Calu3 (cell line): ENCODE measurements at places on chromosomes 16 and 17. TPM values are rescaled to one million over a fixed set of nuclear protein-coding genes. Genes with fewer than 3 reads are reported as not detected.

PRSS21 gene
- not detected in 2 replicates for total RNA-seq

KCNH4 gene
- total RNA-seq: not detected in 2 replicates

DNA sequence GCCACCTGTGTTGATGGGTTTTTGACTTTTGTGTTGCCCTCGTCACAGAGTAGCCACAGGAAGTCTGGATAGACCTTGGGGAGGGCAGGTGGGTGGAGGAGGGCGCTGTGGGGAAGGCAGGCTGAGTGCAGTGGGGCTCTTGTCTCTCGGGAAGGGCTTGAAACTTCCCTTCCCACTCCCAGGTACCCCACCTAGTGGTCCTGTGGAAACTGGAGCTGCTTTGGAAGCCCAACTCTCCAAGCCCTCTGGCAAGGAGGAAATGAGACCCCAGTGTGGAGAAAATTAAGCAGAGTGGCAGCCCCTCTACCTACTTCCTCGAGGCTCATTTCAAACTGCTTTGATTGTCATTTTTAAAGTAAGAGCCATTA is 9.2 kb downstream of the CA5A start:
- H3K27me3 ChIP-seq: peaks cover 37% of the 10 kb centered on the region
- H3K27ac ChIP-seq: no peak overlapping the region
- H3K4me1 ChIP-seq: no peaks in the 10 kb centered on the region

DHRS7C gene
- total RNA-seq: not detected in 2 replicates

CORO6 gene
- total RNA-seq: 0.47 and 0.49 TPM in 2 replicates

GRCh38 chr16:85821390-85822135 is 22.1 kb downstream of the COX4I1 start:
- no peaks in the 10 kb centered on the region for H3K4me1 ChIP-seq
- H3K27ac ChIP-seq: no peak overlapping the region
- peak; percentile 90 for DNase-seq
- H3K27me3 ChIP-seq: peaks cover 43% of the 10 kb centered on the region
- no peak overlapping the region for H3K4me3 ChIP-seq

DNA sequence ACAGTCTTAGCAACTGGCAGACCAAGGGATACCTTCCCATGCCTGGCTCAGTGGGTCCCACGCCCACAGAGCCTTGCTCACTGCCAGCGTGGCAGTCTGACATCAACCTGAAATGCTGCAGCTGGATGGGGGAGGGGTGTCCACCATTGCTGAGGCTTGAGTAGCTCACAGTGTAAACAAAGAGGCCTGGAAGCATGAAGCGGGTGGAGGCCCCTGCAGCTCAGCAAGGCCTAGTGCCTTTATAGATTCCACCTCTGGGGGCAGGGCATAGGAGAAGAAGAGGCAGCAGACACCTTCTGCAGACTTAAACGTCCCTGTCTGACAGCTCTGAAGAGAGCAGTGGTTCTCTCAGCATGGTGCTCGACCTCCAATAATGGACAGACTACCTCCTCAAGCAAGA is 263.2 kb downstream of the KIF2B start:
- no peak for DNase-seq
- no peaks in the 10 kb centered on the region for H3K27me3 ChIP-seq
- no peak overlapping the region for H3K27ac ChIP-seq
- no peak overlapping the region for H3K4me3 ChIP-seq

CD300A gene
- 0.45 TPM in 1 of 2 replicates, not detected in the other for total RNA-seq
